Activated effector memory CD4-positive, alpha-beta T cell treated with Interleukin-2 at 50 U/mL for 16 hours (primary cell): ENCODE measurements at places on chromosomes 5 and 9.

DNA sequence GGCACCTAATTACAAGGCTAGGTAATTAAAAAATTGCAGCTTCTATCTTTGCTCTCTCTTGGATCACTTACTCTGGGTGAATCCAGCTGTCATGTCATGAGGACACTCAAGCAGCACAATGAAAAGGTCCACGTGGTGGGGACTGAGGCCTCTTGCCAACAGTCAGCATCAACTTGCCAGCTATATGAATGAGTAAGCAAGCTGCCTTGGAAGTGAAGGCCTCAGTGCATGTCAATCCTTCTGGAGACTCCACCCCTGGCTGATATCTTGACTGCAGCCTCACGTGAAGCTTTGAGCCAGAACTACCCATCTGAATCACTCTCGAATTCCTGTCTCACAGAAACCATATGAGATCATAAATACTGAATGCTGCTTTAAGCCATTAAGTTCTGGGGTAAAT lies 140.5 kb downstream of the SNX18 start:
- no peak for DNase-seq

DNA sequence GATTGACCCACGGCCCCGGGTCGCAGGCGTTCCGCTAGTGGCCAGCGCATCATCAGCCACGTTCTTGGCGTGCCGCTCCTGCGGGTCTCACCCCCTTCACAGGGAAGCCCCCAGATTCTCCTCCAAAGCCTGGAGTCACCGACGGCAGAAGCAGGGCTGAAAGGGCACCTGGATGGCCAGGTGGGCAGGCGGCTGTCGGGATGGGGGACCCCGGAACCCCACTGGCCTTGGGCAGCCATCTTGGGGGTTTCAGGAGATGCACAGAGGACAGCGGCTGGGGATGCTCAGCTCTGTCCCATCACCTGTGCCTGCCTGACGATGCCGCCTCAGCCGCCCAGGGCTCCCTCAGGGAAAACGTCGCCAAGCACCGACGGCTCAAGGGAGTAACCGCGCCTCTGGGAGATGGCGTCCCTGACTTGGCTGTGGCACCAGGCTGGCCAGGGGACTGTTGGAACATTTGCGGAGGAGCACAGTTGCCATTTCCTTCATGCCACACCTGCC lies 14.1 kb upstream of the SLC9A3 start:
- no peak for DNase-seq

DNA sequence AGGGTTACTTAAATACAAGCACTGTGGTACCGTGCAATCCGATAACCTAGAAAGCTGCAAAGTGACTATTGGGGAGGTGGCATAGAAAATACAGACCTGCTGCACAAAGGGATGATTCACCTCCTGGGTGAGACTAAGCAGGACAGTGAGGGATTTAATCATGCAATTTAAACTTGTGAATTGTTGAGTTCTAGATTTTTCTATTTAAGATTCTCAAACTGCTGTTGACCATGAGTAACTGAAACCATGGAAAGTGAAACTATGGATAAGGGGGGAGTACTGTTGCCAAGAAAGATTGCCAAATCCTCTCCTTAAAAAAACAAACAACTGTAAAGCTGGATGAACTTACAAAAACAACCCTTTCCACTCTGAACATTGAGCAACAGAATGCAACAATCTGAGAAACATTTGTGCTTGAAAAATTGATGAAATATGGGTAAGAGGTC lies 61.5 kb upstream of the NUDT12 start:
- DNase-seq = no peak

DNA sequence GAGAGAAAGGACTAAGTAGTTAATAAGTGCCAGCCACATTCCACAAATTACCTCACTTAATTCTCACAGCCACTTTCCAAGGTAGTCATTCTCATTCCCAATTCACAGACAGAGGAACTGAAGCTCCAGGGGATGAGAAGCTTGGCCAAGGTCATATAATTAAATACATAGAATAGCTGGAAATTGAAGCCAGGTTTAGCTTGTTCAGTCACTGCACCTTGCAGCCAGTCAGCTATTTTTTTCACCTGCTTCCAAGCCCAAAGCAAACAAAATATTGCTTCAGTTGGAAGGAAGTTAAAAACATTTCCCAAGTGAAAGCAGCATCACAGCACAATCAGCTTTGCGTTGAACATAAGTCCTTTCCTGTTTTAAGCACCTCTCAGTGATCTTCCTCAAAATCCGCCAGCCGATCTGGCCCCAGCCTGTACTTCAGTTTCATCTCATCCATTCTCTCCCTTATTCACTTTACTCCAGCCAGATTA lies 4.8 kb downstream of the ALDH1A1 start:
- DNase-seq = no peak

- no peak for DNase-seq
Measured at GRCh38 chr9:113623851-113624485, 160.4 kb downstream of the RGS3 start.

- no peak for DNase-seq
Measured at GRCh38 chr5:150122536-150123481, 32.8 kb downstream of the PDGFRB start.

DNA sequence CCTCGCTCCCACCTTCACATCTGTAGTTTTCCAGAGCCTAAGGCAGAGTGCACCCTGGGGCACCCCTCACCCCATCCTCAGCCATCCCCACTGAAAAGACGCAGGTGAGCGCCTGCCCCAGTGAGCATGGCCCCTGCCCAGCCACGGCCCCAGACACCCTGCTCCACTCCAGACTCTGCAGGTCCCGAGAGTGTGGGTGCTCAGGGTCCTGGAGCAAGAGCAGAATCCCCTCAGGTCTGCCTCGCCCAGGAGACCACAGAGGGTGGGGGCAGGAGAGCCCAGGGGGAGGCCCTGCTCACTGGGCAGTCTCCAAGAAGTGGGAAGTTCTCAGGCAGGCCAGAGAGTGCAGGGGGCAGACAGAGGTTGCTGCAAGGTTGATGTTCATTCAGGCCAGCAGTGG lies 158.6 kb upstream of the PPP1R26 start:
- no peak for DNase-seq

DNA sequence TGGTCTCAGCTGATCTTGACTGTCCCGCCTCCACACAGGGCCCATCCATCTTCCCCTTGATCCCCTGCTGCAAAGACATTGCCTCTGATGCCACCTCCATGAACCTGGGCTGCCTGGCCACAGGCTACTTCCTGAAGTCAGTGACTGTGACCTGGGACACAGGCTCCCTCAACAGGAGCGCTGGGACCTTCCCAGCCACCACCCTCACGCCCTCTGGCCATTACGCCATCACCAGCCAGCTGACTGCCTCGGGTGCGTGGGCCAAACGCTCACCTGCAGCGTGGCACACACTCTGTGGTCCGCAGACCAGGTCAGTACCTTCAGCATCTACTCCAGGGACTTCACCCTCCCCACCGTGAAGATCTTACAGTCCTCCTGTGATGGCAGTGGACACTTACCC lies 71.9 kb downstream of the INSL6 start:
- DNase-seq = no peak
